ENCODE measurements at places on chromosomes 4 and X.

DNA sequence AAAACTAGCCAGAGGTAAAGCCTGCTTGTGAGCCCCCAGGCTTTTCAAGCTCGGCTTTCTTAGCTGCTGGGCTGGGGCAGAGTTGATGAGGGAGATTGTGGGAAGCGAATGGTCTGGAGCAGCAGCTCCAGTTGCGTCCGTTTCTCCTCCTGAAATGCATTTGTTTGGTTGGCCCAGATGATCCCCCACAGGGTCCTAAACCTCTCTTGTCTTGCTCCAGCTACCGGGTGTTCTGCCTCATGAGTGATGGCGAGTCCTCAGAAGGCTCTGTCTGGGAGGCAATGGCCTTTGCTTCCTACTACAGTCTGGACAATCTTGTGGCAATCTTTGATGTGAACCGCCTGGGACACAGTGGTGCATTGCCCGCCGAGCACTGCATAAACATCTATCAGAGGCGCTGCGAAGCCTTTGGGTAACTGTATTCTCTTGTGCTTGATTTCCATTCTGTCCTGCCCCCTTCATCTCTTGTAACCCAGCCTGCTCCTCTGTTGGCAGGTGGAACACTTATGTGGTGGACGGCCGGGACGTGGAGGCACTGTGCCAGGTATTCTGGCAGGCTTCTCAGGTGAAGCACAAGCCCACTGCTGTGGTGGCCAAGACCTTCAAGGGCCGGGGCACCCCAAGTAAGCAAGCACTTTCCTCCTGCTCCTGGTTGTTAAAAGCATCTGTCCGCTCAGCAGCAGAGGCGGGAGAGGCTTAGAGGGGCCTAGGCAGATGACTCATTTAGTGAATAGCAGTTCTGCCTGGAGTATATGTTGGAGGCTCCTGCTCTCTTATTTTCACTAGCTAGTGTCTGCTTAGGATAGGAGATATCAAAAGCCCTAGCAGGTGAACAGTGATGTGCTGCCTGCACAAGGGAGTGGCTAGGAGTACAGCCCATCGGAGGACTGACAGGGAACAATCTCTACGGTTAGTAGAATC is 15.3 kb downstream of the TKTL1 start:
- no peak for DNase-seq

DNA sequence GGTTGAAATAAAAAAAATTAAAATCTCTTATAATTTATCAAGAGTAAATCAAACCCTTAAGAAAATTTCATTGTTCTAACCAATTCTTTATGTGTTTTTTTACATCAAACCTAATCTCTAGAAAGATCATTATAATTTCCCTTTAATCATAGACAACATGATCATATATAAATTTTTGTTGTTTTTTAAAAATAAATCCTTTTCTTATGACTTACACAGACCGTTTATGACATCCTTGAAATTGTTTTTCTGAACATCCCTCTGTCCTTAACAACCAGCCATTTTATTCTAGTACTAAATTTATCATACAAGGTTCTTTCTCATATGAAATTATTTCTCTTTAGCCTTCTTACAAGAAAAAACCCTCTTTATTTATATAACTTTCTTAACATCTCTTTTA is 62.7 kb upstream of the GABRE start:
- no peak for DNase-seq

DNA sequence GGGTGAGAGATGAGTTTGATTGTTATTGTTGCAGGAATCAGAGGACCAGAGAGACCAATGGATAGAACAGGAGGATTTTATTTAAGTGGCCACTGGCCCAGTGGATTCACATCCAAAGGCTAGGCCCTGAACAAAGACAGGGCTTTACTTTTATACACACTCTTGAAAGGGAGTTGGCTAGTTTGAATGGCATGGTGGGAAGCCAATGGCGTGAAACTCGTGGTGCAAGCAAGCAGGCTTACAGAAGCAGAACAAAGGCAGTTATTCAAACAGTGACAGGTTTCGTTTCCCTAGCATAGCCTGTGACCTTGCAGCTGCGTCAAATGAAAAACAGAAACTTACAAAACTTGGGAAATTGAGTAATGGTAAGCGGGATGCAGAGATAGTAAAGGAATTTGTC is 110.2 kb upstream of the PRDX4 start:
- no peak for DNase-seq

DNA sequence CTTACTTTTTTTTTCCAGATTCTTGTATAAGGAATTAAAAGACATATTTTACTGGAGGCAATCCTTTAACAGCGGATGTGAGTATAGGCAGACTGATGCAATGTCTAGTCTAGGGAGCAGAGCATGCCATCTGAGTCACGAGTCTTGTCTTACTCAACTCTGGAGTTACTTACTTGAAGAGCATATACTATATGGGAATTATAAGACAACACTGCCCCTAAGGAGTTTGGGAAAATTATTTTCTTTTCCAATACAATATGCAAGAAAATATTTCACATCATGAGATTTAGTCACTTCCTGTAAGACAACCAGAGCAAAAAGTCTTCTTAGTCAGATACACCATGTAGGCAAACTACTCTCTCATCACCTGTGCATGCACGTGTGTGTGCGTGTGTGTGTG is 537.3 kb upstream of the FTHL17 start:
- no peak for DNase-seq

GRCh38 chr4:139660568-139661043 is 5.0 kb upstream of the MGST2 start:
- no peak for DNase-seq

- DNase-seq, result no peak
Measured at GRCh38 chr4:141804836-141805235, 168.5 kb downstream of the IL15 start.

DNA sequence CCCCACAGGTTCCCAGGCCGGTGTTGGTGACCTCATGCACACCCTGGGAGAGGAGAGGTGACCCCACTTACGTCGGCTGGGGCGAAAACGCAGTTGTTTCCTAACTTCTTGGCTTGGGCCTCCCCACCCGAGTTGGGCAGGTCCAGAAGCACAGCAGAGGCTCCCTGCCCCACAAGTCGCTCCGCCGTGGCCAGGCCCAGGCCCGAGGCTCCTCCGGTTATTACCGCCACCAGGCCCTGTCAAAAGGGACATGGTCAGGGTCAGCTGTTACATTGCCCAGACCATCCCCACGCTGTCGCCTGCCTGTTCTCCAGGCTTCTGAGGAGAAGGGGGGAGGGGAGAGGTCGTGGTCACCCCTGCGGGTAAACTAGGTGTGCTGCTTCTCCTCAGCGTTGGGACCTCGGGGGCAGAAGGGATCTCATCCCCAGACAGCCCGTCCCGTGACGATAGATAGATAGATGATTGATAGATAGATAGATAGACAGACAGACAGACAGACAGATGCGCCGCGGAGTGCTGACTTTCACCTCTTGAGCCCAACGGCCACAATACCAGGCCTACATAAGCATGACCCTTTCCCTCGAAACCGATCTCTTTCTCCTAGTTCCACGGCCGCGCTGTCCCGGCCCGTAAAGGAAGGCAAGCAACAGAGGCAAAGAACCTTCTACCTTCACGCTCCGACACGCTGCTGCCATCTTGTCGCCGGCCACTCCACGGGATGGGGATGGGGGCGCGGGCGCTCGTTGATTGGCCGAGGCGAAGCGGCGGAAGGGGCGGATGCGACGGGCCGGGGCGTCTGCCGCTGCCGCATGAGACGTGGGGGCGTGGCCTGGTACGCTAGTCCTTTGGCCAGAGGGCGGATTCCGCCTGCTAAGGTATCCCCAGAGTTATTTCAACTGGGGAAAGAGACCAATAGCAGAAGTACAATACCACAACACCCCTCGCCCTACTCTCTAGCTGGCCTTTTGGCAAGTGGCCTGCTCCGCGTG is at the start of gene HSD17B10:
TSS of gene HSD17B10 (minus strand) at position 720 of the 989 bp plus-strand sequence. CDS start at position 695, 25 bp downstream.
- DNase-seq, result peak; percentile 66

DNA sequence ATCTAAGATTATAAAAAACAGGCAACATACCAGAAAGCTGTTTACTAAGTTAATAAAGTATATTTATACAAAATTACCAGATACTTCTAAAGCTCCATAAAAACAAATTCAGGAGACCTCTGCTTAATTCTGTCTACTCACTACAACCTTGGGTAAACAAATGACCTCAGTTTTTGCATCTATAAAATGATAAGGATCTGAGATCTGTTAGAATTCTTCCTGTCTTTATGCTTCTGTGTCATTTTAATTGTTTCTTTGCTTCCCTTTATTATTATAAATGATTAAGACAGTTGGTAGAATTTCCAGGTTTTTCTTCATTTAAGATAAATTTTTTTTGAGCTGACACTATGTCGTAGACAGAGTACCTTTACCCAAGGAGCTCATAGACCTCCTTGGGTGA is 76.0 kb downstream of the ANK2 start:
- no peak for DNase-seq

GRCh38 chr4:105544520-105545286 is 7.7 kb upstream of the ARHGEF38 start:
- DNase-seq, result no peak

DNA sequence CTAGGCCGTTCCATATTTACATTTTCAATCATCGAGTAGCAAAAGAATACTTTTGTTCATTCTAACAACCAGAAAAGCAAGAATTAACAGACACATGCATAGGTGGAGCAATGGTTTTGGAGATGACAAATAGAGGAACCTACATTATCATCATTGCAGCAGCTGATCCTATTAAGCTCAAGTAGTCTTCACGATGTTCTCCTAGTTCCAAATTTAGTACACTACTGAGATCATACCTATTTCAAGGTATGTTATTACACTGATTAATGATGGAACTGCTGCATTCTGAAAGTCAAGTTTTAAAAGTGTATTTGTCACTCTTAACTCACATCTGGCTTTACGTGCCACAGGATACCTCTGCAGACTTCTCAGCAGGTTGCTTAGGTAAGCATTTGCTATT is 87.4 kb downstream of the ADGRA3 start:
- no peak for DNase-seq

GRCh38 chr4:156783966-156784365 is 187.6 kb downstream of the PDGFC start:
- no peak for DNase-seq

DNA sequence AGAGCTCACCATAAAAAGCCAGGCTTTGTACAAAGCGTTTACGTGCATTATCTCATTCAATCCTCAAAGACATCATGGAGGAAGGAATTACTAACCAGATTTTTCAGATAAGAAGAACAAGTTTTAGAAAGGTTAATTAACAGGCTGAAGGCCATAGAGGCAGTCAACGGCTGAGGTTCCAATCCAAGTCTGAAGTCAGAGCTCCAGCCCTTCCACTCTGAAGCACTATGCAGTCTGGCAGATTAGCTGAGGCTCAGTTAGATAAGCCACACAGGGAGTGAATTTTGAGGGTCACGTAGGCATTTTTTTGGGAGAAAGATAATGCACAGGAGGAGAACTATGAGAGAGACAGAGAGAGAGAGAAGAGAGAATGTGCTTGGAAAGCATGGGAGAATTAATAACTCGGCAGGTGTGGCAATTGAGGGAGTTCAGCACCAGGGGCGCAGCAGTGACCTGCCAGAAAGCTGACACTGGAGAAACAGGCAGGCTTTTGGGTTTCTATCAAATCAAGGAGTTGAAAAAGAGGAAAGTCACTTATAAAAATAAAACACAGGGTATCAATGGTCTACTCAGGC is 116.5 kb upstream of the NAP1L5 start:
- no peak for DNase-seq

- DNase-seq, result no peak
Measured at GRCh38 chrX:103376118-103376978, at the start of gene BEX3. TSS of gene BEX3 (plus strand) at chrX:103376538. CDS start at chrX:103377522, 984 bp downstream.

DNA sequence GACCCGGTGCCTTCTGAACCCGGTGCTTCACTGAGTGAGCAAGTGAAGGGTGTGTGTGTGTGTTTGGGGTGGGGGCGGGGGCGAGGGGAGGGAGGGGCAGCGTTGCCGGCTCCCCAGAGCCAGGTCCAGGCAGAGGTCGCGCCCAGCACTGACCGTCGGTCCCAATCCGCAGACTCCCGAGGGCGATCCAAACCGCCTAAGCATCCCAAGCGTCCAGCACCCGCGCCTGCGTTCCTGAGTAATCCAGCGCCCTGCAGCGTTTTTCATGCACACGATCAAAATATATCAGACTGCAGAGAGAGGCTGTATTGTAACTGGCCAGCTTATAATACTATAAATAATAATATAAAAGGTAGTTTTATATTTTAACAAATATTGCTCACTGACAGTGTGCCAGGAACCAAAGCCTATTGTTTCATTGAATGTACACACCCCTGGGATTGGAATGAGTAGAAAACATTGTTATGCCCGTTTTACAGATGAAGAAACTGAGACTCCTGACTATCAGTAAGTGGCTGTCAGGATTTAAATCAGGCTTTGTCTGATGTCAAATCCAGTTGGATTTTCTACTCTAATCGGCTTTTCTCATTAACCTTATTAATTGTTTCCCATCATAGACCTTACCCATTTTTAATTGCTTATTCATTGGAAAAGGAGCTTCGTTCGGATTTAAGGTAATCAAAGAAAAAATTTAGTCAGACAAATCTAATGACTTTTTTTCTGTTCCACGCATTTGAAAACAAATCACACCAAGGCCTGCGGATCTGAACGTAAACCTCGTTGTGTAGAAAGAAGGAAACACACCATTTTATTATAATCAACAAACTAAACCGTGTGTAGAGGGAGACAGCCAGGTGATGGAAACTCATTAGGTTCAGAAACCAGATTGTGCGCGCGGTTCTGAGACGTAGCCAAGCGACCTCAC is 4.0 kb upstream of the NKX3-2 start:
- no peak for DNase-seq

DNA sequence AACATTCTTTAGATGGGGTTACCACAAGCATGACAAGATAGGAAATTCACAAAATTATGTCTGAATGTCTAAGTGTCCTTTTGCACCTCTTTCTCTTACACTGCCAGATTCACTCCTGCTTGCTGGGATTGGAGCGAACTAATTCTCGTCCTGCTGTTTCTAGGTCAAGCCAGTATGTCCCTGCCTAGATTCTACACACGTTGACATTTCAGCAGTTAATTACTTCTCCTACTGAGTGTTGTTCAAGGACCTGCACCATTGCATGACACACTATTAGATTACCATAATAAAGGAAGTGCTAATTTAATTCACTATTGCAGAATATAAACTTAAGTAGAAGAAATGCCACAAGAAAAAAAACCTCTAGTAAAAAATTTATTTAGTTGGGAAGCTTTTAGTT is 1911.7 kb downstream of the PCDH7 start:
- DNase-seq, result no peak

DNA sequence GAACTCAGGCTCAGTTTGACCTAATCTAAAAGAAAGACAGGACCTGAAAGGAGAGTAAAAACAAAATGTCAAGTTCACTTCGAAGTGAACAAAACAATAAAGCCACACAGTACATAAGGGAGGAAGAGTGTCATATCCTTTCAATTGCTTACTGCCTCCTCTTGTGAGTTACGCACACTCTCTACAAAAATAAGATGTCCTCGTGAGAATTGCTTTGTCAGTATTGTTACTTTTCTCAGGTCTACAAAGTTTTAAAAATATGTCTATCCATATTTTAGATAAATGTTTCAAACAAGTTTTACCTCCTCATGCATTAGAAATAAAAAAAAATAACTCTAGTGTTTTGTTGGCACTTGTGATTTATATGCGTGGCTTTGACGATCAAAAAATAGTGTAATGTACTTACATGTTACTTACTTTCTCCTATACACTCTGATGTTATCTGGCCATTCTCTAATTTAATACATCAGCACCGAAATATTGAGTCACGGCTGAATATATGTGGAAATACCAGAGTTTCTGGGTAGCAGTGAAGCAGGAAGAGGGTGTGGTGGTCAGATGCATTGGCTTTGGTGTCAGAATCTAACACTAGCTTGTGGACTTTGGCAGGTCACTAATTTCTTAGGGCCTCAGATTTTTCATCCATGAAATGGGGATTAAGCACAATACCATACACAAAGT is 8.1 kb upstream of the MRPL1 start:
- no peak for DNase-seq
